Iris pigment epithelial cell (primary cell): ENCODE measurements at places on chromosomes 7 and 10.

- no peak for DNase-seq
These were observed 204.6 kb upstream of the POM121L12 start for GRCh38 chr7:52830801-52831200.

GRCh38 chr10:71565284-71566000 lies 154.1 kb downstream of the C10orf105 start:
- DNase-seq, result no peak

GRCh38 chr10:80429521-80429973 lies 21.2 kb downstream of the PRXL2A start:
- no peak for DNase-seq

GRCh38 chr10:17199351-17199804 lies 2.1 kb downstream of the TRDMT1 start:
- DNase-seq, result peak; percentile 71

GRCh38 chr10:79268742-79269141 lies 78.5 kb upstream of the PPIF start:
- no peak for DNase-seq

GRCh38 chr7:48046458-48046857 lies 11.1 kb downstream of the C7orf57 start:
- DNase-seq, result no peak

- DNase-seq, result peak; percentile 58
These were observed 45.6 kb downstream of the PDIA4 start for GRCh38 chr7:148982654-148983199.

GRCh38 chr7:27300421-27300820 lies 57.8 kb downstream of the EVX1 start:
- no peak for DNase-seq

- DNase-seq, result no peak
These were observed 43.3 kb upstream of the NPTX2 start for GRCh38 chr7:98573816-98574215.

GRCh38 chr7:30908681-30909080 lies 3.0 kb upstream of the AQP1 start:
- DNase-seq, result no peak

DNA sequence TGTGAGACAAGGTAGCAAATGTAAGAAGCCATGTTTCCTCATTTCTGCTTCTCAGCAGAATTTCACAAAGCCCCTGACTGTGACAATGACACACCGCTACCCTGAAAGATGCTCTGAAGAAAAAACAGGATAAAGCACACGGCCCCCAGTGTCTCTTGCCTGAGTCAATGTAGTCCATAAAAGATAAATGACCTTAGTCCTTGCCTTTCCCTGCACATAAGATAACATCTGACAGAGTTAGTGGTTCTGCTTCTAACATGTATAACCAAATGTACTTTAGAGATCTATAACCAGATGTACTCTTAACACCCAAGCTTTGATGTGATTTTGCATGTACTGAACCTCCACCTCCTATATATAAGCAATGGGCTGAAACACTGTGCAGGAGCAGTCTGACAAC lies 3.0 kb upstream of the SND1 start:
- DNase-seq, result no peak

DNA sequence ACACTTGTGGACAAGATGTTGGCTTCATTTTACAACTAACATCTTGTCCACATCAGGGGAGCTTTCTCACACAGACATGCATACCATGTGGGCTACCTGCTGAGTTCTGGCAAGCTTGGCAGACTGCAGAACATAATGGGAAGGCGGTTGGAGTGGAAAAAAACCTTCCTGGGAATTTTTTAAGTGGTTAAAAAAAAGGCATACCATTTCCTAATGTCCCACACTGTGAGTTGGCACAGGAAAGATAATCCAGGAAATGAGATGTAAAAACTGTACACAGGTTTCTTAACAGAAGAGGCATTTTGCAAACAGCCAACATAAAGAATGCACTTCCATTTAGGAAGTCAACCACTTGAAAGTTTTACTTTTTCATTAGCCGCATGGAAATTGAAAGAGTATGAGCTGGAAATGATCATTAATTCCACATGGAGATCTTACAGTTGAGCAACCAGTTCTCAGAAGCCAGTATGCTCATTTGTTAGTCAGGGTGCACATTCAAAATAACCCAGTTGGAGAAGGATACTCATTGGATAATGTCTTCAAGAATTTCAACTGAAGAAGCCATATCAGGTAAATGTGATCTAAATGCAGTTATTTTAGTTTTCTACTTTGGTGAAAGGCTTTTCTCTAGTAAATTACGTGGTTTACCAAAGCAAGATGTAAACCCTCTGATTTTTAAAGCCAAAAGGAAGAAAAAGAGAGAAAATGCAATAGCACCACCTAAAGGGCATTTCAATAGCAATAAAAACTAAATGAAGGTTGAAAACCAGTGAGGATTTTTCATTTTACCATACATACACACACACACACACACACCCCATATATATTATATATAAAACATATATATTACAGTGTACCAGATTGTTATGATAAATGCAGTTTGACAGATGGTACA lies 194.0 kb downstream of the TAX1BP1 start:
- peak; percentile 46 for DNase-seq

DNA sequence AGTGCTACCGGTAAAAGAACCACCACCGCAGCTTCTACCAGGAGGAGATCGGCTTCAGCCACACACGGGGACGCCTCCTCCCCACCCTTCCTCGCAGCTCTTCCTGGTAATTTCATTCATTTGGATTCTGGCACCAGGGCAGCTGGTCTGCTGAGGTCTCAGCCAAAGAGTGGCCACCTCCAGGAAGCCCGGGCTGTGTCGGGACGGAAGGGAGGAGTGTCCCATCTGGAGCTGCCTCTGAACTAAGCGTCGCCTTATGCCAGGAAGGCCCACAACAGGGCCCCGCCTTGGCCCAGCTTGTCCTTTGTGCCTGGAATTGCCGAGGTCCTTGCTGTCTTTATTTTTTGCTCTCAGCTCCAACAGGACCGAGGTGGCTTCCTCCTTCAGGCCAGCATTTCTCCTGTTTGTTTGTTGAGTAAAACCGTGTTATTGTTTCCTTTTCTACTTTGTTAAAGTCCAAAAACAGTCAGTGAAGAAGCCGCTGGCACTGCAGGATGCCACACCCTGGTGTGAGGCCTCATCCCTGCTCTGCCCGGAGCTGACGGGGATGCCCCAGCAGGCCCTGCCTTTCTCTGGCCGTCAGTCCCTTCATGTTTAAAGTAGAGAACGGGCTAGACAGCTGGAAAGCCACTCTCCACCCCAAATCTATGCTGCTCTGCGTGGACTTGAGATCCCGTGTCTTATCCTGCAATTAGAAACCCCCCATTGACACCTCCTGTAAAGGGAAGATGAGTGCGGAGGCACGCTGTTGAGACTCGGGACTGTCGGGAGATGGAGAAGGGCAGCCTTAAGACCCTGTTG lies 24.5 kb upstream of the TTYH3 start:
- no peak for DNase-seq

GRCh38 chr7:15753887-15754579 lies 67.5 kb upstream of the MEOX2 start:
- DNase-seq, result no peak

DNA sequence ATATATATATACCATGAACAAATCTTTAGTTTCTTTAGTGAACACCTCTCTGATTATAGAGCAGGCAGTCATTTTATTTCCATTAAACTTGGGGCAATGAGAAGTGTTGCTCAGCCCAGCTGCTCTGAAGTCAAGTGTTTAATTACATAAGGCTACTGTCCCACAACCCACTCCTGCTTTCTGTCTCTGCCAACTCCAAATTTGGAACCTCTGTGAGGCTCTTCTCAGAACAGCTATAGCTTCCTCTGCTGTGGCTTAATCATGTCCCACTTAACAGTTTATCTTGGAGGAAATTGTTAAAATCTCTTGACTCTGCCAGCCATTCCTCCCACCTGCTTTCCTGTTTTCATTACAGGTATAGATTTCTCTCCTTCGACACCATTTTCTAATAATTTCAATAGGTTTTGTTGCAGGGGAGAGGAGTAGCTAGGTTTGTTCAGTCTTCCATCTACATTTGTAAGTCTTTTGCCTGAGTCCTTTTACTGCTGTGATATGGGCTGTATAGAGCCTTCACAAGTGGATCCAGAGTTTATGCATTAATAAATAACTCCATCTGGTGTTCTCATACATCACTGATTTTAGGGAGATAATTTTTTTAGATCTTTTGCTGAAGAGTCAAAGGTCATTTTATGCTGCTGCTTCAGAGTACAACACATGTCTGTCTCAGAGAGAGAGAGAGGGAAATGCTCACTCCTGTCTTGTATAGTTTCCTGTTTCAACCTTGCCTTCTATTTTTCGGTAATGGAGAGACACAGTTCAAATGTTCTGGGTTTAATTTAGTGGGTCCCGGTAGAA lies 170.4 kb downstream of the WNT2 start:
- DNase-seq, result no peak

- DNase-seq, result peak; percentile 89
These were observed 141.7 kb upstream of the SEMA3A start for GRCh38 chr7:84336303-84336702.

- DNase-seq, result no peak
These were observed 15.6 kb downstream of the MDH2 start for GRCh38 chr7:76063525-76063924.

- no peak for DNase-seq
These were observed 131.5 kb upstream of the PFKP start for GRCh38 chr10:2935647-2936386.

GRCh38 chr7:18700147-18700546 lies 204.6 kb downstream of the HDAC9 start:
- no peak for DNase-seq

DNA sequence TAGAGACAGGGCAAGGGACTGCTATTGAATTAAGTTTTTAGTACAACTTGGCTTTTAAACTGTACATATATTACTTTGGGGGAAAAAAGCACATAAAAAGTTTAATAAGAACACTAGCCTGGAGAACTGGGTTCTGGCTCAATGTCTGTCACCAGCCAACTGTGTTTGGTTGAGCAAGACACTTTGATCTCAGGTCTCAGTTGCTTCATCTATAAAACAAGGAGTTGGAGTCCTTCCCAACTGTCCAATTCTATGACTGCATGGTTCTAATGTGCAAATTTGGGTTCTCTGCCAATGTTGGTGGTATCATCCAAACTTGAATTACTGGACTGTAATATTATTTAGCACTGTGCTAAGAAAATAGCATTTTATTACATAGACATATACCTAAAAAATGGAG lies 50.3 kb downstream of the ATXN7L1 start:
- peak; percentile 53 for DNase-seq

DNA sequence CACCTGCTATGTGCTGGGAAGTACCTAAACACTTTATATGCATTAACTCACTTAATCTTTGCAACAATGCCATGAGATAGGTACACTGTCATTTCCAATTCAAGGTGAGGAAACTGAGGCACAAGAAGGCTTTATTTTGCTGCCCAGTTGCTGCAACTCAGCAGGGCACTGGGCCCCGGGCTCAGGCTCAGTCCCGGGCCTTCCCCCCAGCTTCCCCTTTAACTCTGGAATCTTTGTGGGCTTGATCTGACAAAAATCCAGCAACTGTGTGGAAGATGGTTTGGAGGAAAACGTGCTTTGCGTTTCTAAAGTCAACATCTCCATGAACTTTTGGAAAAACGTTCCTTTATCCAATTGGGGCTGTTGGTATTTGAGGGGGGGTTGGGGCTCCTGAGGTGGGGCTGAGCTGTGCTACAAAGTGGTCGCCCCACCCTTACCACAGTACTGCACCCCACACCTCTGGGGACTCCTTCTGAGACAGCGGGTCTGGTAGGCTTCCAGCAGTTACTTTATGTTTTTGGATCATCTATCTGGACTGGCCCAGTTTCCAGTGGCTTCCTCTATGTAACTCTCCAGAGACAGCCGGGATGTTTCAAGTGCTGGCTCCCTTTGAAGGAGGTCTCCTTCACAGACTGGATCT lies 40.5 kb upstream of the CAMK1D start:
- no peak for DNase-seq

- DNase-seq, result peak; percentile 82
These were observed 1.3 kb downstream of the TFPI2 start for GRCh38 chr7:93889261-93889660.

- peak; percentile 47 for DNase-seq
These were observed 79.0 kb upstream of the ODAD2 start for GRCh38 chr10:28077889-28078288.
